ENCODE measurements at places on chromosomes 1 and 21.

DNA sequence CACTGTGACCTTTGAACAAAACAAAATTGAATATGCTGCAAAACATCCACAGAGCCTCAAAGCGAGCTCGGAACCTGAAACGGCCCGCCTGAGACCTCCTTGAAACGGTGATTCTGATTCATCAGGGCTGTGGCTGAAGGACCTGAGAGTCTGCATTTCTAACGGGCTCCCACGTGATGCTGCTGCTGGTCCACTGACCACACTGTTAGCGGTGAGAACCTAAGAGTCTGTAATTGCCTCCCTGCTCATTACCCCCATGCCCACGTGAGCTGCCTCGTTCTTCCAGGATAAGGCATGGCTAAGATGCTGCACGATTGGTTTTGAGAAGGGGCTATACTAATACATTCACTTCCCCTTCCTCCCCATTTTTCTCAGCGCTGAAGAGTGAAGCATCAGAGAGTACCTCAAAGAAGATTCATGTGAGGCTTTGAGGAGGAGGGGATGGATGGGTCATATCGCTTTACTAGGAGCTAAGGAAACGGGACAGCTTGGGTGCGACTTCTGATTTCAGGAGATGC lies 9.7 kb downstream of the TLR5 start:
- DNase-seq = no peak

GRCh38 chr1:227919906-227920305 lies 27.8 kb downstream of the WNT9A start:
- DNase-seq = no peak

- DNase-seq = no peak
These were observed 633.7 kb upstream of the USP24 start for GRCh38 chr1:55848906-55849305.

DNA sequence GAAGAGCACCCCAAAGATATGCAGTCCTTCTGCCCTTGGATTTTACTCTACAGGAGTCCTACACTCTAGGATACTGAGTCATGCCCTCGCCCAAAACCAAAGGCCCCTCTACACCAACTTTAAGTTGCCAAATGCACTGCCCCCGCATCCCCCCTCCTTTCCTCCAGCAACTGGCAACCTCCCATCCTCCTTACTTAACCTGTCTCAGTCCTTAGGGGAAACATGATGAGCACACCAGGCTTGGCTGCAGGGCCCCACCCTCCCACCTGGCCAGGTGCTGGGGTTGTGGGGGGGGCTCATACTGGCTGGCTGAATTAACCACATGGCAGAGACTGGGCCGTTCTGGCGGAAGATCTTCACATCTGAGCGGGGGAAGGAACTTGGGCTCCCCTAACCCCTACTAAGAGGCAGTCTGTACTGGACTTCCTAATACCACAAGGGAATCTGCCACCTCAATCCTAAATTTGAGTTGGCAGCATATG lies 1.2 kb downstream of the HDGF start:
- DNase-seq = peak; percentile 55

DNA sequence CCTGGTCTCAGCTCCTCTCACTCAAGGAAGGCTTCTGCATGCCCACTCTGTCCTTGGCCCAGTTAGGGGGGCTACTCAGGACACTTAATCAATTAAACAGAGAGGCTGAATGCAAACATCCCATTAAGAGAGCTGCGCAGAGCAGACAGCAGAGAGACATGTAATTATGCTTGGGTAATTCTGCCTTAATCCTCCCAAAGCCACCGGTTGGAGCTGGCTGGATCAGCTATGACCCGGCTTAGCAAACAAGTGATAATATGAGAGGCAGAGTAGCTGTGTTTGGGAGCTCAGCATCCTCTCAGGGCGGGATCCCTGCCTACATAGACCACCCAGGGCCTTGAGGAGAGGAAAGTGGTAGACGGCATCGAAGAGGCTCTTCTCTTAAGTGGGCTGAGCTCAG lies 183.2 kb downstream of the GRIK3 start:
- no peak for DNase-seq

DNA sequence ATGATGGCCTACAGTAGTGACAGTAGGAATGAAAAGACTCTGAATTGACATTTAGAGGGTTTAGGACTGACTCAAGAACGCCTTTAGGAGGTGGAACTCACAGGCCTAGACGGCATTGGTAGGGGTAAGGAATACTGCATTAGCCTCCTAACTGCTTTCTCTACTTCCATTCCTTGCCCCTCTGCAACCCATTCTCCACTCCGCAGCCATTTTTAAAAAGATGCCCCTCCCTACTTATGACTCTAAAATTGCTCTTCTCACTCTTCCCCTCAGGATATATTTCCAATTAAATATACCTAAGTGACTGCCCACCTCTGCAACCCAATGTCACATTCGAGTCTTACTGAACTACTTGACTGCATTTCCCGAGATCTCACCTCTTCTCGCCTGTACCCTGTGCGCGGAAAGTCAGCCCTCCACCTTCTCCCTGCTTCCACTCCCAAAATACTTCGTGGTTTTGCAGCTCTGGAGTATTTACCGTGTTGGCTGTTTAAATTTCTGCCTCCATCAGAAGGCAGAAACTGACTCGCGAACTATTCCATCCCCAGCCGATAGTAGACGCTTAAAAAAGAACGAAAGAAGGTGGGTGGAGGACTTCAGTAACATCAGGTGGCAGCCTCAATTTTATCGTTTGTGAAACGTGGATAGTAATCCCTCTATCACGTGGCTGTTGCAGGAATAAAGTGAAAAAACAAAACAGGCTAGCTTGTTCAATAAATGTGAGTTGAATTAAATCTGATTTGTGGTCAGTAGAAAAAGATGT lies 1.1 kb upstream of the YBX1 start:
- peak; percentile 17 for DNase-seq

GRCh38 chr1:33893147-33893830 lies 29.4 kb downstream of the HMGB4 start:
- DNase-seq = no peak

GRCh38 chr1:151618470-151618869 lies 6.6 kb downstream of the SNX27 start:
- DNase-seq = no peak

GRCh38 chr1:199041173-199041914 lies 402.5 kb downstream of the PTPRC start:
- DNase-seq = no peak

DNA sequence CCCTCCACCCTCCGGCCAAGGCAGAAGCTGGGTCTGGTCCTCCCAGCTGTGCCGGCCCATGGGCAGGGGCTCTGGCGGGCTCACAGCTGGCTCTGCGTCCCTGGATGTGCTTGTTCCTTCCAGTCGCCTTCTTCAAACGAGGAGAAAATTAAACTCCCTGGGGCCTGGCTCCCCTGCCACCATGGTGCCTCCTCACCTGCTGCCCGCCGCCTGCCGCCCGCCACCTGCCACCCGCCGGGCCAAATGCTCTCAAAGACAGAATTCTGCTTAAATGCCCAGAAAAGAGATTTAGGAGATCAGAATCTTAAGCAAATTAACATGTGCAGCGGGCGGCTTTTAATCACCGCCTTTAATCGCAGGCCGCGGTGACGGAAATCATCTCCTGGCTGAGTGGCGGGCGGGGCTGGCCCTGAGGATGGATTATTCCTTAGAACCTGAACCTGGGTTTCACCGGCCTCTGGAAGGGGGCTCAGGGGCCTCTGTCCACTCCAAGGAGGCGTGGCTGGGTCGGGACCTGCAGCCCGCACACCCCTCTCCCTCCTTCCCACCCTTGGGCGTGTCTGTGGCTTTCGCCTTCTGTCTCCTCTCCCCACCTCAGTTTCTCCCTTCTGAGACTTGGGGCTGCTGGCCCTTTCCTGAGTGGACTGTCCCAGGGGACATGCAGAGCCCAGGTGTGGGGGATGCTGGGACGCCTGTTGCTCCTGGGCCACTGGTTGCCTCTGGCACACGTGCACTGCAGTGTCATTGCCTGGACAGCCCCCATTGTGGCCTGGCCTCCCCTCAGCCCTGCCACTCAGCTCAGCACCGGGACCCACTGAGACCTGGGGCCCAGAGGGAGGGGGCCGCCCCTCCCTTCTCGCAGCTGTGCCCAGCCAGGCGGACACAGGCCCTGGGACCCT lies 10.5 kb upstream of the PLCH2 start:
- no peak for DNase-seq

DNA sequence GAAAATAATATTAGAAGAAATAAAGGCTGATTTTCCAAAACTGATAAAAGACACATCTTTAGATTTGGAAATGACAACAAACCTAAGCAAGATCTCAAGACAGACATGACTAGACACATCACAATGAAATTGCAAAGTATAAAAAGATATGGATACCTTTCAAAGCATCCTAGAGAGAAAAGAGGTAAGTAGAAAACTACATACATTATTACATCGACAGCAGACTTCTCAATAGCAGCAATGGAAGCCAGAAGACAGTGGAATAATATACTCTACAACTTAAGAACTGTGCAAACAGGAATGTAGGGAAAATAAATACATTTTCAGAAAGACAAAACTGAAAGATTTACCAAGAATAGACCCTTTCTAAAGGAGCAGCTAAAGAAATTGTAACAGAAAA lies 50.2 kb downstream of the DENND1B start:
- DNase-seq = no peak

- DNase-seq = no peak
These were observed 78.4 kb downstream of the HS2ST1 start for GRCh38 chr1:86992861-86993260.

- DNase-seq = no peak
These were observed 58.0 kb downstream of the DDX20 start for GRCh38 chr1:111813440-111814304.

GRCh38 chr1:59730759-59731478 lies 83.8 kb upstream of the HOOK1 start:
- DNase-seq = no peak

GRCh38 chr21:26837539-26837938 lies 7.7 kb downstream of the ADAMTS1 start:
- no peak for DNase-seq

DNA sequence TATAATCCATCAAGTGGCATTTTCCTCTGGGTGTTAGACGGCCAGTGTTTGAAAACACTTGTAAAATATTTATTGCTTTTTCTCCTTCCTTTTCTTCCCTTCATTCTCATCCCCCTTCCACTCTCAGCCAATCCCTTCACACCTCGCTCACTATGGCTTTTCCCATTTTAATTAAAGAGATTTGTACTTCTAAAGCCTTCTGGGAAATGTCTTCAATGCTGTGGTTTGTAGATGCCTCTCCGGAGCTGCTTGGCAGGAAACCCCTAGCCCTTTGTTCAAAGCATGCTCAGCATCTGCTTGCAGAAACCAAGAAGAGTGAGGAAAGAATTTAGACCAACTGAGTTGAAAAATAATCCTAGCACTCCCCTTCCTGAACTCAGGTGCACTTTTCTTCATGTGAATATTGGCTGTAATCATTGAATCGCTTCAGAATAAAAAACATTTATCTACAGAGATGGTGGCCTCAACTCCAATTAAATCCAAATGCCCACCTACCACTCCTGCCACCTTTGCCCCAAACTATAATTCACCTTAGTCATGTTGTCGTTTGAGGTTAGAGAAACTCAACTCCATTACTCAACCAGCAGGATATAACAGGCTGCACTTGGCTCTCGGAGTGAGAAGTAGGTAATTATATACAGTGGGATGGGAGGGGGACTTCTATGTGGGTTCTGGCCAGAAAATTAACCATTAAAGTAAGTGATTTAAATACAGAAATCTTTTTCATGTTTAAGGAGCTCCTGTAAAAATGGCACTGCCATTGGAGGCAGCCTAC lies 659.4 kb upstream of the CAMK1G start:
- no peak for DNase-seq

DNA sequence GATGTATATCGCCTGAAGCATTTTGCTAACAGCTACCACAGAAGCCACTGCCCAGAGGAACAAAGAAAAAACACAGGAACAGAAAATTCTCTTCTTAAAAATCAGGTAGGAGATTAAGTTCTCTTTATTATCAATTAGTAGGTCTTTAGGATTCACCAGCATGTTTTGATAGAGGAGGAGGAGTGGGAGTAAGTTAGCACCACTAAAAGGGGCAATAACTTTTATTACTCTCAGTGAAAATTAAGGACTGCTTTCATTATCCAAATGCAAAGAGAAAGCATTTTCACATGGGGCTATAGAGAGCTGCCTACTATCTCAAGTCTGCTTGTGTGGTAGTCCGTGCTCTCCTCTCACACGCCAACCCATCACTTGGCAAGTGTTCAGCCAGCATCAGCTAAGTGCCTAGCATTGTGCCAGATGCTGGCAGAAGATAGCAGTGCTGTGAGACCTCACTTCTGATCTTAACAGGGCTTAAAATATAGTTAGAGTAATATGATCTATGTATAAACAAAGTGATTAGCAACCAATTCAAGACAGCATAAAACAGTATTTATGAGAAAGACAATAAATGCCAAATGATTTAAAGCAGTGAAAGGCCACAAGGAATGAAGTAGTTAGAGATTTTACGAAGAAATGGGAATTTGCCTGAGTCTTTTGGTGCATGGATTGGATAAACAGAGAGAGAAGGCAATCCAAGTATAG lies 39.8 kb downstream of the ASTN1 start:
- DNase-seq = no peak

DNA sequence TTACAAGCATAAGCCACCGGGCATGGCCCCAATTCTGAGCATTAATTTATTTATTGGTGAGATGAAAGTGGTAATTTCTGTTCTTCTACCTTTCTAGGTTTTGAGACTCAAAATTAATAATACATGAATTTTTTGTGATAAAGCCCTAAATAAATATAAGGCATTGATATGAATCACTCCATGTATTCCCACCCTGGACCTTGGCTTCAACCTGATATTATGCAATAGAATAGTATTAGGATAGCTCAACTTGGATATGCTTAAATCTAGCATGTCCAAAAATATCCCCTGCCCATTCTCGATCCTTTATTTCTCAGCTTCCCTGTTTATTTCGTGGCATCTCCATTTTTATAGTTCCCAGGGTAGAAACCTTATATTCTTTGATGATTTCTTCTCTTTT lies 2.5 kb downstream of the AGL start:
- no peak for DNase-seq

DNA sequence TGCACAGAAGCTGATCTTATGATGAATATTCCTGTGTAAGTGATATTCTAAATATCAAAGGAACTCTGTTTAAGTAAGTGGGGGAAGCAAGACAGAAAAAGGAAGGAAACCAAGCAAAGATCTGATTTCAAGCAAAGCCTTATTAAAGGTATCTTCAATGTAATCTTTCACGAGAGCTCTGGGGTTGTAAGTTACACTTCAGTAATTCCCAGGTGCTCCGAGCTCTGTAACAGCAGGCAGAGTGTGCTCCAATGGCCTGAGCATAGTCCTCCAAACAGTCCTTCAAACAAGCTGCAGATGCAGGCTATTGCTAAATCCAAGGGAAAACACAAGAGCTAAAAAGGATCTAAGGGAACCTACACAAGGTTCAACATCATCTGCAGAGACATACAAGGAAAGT lies 949.7 kb upstream of the TMPRSS15 start:
- no peak for DNase-seq
